ENCODE measurements at places on chromosomes 2 and 18.

DNA sequence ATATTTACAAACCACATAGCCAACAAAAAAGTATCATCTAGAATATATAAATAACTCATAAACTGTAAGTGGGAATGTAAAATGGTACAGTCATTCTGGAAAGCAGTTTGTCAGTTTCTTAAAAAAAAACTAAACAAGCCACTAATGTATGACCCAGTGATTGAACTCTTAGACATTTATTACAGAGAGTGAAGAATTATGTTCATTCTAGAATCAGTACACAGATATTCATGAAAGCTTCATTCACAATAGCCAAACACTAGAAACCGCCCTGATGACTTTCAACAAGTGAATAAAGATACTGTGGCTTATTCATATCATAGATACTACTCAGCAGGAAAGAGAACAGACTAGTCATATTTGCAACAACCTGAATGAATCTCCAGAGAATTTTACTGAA lies 1541.5 kb downstream of the LRP1B start:
- DNase-seq, result no peak

GRCh38 chr2:223041527-223042109 lies 10.4 kb upstream of the KCNE4 start:
- peak; percentile 100 for DNase-seq

DNA sequence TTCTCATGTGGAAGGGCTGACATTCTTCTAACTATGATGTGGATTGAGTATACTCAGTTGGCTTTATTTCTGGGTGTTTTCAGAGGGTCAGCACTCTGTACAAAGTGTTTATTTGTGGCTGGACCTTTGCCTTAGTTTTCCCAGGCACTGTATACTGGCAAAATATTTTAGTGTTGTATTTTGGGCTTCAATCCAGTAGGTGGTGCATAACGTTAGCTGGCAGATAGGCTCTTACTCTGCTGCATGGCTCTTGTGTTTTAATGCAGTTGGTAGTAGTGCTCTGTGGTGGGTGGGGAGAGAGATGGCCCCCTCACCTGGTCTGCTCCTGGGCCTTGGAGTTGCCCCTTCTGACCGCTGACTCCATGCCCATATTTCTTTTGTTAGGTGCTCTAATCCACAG lies 75.6 kb upstream of the REG3A start:
- DNase-seq, result no peak

GRCh38 chr18:59323931-59324622 lies 5.6 kb upstream of the CPLX4 start:
- peak; percentile 49 for DNase-seq

GRCh38 chr2:145096582-145096981 lies 576.7 kb upstream of the ZEB2 start:
- DNase-seq, result peak; percentile 73

DNA sequence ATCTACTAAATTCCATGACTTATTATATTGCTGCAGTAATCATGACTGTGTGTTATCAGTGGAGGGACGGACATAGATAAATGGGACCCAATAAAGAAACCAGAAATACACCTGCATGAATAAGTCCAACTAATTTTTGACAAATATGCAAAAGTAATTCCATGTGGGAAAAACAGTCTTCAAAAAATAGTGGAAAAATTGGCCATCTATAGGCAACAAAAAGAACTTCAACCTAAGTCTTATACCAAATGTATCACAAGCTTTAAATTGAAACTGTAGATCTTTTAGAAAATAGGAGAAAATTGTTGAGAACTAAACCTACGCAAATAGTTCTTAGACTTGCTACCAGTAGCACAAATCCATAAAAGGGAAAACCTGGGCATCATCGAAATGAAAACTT lies 376.2 kb downstream of the NCKAP5 start:
- DNase-seq, result no peak

DNA sequence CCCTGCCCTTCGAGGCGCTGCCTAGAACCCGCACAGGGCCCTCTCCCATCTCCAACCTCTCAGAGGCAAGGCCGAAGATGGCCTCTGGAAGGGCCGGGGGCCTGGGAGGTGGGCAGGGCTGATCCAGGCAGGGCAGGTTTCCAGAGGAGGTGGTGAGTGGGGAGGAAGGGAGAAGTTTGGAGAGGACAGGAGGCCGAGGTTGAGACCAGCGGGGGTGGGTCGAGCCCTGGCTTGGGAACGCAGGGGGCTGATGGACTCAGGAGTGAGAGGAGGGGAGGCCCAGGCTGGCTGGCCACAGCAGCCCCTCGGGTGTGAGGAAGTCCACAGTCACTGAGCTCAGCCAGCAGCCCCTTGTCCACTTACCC lies 10.5 kb downstream of the CAPN10 start:
- DNase-seq, result no peak

GRCh38 chr2:102027036-102027980 lies 35.5 kb downstream of the IL1R2 start:
- DNase-seq, result peak; percentile 82

- DNase-seq, result no peak
Measured at GRCh38 chr2:180644709-180645108, 335.7 kb upstream of the UBE2E3 start.

GRCh38 chr2:230754200-230754599 lies 41.6 kb downstream of the CAB39 start:
- no peak for DNase-seq

GRCh38 chr2:182999348-183000028 lies 38.8 kb downstream of the NCKAP1 start:
- no peak for DNase-seq

- DNase-seq, result no peak
Measured at GRCh38 chr2:19380532-19380931, 22.1 kb upstream of the OSR1 start.

DNA sequence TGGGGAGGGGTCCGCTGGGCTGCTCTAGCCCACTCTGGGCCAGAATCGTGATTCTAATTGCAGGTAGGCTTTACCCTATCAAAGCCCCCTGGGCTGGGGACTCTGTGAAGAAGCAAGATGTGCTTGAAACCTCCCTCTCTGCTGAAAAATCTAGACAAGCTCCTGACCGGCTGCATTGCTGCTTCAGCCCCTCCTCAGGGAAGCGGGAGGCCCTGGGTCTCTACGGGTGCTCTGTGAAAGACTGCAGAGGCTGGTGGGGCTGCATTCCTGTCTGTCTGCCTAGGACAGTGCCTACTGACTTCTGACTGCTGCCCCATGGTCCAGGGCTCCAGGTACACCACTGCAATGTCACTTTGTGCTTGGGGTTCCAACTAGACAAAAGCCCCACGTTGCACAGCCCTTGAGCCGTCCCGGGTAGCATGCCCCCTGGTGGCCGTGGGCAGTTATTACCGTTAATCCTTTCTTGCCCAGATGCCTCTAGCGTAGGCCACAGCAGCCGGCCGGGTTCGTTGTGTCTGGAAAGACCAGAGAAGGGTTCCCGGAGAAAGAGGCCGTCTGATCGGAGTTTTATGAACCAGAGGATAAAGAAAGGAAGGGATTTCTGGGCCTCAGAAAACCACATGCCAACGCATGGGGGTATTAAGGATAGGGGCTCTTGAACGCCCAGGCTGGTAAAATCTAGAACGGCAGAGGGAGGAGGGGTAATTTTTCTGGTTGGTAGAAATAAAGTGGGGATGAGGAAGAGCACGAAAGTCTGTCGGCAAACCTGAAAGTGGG lies 15.9 kb upstream of the C1QL2 start:
- peak; percentile 27 for DNase-seq

GRCh38 chr2:45353879-45354278 lies 257.2 kb downstream of the SRBD1 start:
- DNase-seq, result peak; percentile 92

DNA sequence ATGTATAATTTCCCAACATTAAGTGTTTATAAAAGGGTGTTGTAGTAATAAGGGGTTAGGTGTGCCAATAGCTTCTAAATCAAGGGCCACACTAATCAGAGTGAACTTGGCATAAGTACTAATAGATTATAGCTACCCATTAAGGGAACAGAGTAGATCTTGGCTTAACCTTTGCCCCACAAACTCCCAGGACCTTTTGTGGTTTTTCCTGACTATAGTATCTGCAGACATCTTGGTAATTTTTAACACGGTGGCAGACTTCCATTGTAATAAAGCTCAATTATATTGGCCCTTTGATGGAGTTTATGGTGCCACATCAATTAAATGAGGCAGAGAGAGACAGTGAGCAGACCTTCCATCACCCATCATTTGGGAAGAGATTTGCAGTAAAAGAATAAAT lies 358.5 kb upstream of the HNRNPA3 start:
- no peak for DNase-seq

GRCh38 chr18:68449292-68449691 lies 265.6 kb downstream of the TMX3 start:
- DNase-seq, result peak; percentile 70

DNA sequence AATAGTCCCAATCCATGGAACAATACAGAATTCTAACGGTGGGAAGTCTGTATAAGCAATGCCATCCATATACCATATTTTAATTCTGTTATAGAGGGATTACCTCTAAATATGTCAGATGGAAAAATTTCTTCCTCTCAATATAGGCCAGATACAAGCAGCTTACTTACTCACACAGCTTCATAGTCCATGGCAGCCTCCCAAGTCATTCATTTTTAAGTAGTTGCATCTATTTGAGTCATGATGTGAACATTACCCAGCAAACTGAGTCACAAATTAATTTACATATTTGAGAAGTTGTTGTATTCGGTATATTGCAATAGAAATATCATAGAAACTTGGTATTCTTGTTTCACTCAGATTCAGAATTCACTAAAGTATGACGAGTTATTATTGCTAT lies 20.3 kb downstream of the TBR1 start:
- DNase-seq, result peak; percentile 88

GRCh38 chr2:65404988-65405697 lies 27.3 kb downstream of the SPRED2 start:
- no peak for DNase-seq

DNA sequence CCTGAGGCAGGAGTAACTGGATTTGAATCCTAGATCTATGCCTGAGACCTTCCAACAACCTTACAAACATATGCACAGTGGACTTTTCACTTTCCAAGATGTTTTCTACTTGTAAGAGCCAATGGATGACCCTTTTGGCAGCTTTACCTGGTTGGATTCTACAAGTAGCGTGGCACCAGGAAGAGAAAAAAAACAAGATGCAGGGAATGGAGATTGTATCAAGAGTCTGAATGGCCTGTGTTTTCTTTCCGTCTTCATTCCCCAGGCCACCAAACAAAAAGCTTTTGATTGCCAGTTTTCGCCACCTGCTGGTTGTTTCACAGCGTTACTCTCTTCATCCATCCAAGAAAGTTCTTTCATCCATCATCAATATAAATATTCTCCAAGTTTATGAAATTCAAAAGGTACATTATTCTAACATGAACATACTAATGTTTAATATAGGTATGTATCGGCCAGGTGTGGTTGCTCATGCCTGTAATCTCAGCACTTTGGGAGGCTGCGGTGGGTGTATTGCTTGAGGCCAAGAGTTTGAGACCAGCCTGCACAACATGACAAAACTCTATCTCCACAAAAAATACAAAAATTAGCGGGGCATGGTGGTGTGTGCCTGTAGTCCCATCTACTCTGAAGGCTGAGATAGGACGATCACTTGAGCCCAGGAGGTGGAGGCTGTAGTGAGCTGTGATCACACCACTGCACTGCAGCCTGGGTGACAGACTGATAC lies 3.5 kb upstream of the BCL2 start:
- DNase-seq, result peak; percentile 73

GRCh38 chr2:222861411-222862105 lies 722 bp downstream of the ACSL3 start:
- peak; percentile 24 for DNase-seq

DNA sequence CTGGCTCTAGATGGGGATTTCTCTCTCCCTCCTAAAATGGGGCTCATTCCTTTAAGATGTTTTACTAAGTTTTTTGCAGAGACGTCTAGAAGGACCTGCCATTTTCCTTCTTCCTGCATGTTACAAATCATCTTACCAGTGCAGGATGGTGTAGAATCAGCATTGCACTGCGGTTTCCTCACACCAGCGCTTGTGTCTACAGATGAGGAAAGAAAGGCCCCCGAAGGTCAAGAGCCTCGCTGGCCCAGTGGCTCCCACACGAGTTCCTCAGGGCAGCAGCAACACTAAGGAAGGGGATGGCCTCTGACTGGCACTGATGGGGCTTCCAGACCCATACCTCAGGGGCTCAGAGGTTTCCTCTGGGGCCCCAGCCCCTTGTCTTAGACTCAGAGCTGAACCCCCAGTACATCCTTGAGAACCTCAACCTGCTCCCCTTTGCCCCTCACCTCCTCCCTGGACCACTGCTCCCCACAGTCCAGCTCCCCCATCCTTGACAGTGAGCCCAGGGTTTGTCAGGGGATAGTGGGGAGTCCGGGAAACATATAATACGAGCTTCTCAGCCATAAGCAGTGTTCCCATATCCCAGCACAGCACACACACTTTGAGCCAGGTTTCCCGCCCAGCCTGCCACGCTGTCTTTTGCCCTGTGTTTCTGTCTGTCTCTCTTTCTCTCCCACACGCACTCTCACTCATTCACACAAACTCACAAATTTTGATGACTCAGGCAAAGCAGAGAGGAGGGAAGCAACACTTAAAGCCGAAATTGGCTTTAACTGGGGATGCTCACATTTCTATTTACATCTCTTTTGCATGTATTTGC lies 29.4 kb downstream of the ZFP36L2 start:
- no peak for DNase-seq

- DNase-seq, result peak; percentile 99
Measured at GRCh38 chr2:20578895-20579825, 71.7 kb downstream of the HS1BP3 start.
